Neural progenitor cell (in vitro differentiated cells): ENCODE measurements at places on chromosomes 12 and 14. TPM values are rescaled to one million over a fixed set of nuclear protein-coding genes. Genes with fewer than 3 reads are reported as not detected.
A peak's percentile ranks its signal among the peaks of the same experiment; 100 is the strongest.

DNA sequence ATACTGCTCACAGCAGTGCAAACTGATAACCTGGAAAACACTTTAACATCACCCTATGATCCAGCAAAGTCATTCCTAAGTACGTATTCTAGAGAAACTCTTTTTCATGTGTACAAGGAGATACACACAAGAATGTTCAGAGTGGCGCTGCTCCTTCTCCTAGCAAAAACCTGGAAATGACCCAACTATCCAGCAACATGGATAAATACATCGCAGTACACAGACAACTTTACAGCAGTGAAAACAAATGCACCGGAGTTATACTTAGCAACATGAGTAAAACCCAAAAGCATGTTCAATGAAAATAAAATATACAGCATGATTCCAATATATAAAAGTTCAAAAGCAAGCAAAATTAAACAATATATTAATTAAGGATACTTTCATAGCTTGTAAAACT lies 18.7 kb downstream of the SART3 start:
- peaks cover 4% of the 10 kb centered on the region for H3K36me3 ChIP-seq
- no peak overlapping the region for H3K27ac ChIP-seq
- H3K4me1 ChIP-seq = no peaks in the 10 kb centered on the region
- no peak for DNase-seq
- no peaks in the 10 kb centered on the region for H3K27me3 ChIP-seq
- no peak overlapping the region for H3K4me3 ChIP-seq

- H3K4me3 ChIP-seq = no peak overlapping the region
- H3K4me1 ChIP-seq = no peaks in the 10 kb centered on the region
- H3K36me3 ChIP-seq = no peaks in the 10 kb centered on the region
- peaks cover 70% of the 10 kb centered on the region for H3K27me3 ChIP-seq
- no peak overlapping the region for H3K27ac ChIP-seq
- DNase-seq = no peak
Observed at GRCh38 chr14:37623971-37624370, 28.5 kb downstream of the TTC6 start.

DNA sequence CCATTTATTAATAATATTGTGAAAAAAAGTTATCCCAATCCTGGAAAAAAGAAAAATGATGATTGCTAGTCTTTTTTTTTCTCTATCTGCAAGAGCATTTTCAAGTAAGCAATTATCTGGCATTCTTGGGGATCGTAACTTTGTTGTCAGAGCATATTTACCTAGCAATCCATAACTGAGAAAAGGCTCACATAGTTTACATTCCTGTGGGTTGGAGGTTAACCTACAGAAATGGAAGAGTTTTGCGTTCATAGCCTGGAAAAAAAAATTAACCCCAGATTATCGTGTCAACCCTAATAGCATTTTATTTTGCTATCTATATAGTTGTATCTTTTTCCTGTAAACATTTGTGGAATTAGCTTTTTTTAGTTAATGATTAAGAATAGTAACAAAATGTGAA lies 292.3 kb downstream of the DAD1 start:
- peaks cover 10% of the 10 kb centered on the region for H3K4me1 ChIP-seq
- H3K27me3 ChIP-seq = no peaks in the 10 kb centered on the region
- DNase-seq = no peak
- no peaks in the 10 kb centered on the region for H3K36me3 ChIP-seq

FLRT2 gene
- 8.5 and 8.7 TPM in 2 replicates for total RNA-seq

GRCh38 chr14:93999573-93999972 lies 2.5 kb downstream of the CCDC197 start:
- peaks cover 9% of the 10 kb centered on the region for H3K27me3 ChIP-seq
- no peak overlapping the region for H3K27ac ChIP-seq
- no peaks in the 10 kb centered on the region for H3K36me3 ChIP-seq

- DNase-seq = no peak
- H3K4me3 ChIP-seq = no peak overlapping the region
- no peaks in the 10 kb centered on the region for H3K4me1 ChIP-seq
- H3K27ac ChIP-seq = no peak overlapping the region
Observed at GRCh38 chr14:42869681-42870080, 1263.0 kb downstream of the LRFN5 start.

DNA sequence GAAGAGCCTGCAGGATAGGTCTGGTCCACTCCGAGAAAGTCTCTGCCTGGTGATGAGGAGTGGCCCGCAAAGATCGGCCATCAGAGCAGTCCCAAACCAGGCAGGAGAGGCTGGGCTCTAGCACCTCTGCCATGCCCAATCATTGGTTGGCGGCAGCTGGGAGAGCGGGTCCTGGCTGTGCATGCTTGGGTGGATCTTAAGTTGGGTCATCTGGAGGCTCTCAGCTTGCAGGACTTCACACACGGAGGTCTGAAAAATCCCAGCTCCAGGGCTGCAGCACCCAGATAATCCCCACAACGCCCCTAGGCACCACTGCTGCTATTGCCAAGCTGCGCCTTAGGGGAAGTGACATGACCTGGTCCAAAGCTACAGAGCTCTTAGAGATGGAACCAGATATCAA lies 766.7 kb upstream of the TBX3 start:
- no peaks in the 10 kb centered on the region for H3K36me3 ChIP-seq
- no peak for DNase-seq
- peaks cover 46% of the 10 kb centered on the region for H3K27me3 ChIP-seq
- peaks cover 16% of the 10 kb centered on the region for H3K4me1 ChIP-seq
- no peak overlapping the region for H3K4me3 ChIP-seq
- H3K27ac ChIP-seq = no peak overlapping the region

GRCh38 chr14:42013559-42013958 lies 406.9 kb downstream of the LRFN5 start:
- no peaks in the 10 kb centered on the region for H3K36me3 ChIP-seq
- no peaks in the 10 kb centered on the region for H3K27me3 ChIP-seq
- H3K27ac ChIP-seq = no peak overlapping the region
- DNase-seq = no peak

DNA sequence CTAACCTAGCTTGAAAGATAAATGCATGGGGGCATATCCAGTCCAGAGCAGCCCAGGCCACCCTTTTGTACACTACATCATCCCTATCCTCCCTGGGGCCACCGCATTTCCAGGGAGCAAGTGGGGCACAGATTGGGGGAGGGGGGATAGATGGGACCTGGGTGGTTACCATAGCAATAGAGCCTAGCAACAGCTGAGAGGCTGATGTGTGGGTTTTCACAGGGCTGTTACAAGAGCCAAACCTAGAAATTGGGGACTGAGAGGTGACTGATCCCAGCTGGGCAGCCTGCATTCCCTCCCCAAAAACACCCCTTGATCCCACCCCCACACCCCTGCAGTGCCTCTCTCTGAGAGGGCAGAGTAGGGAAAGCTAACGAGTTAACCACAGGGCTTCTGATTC lies 3.7 kb upstream of the ZNF384 start:
- no peaks in the 10 kb centered on the region for H3K36me3 ChIP-seq
- no peaks in the 10 kb centered on the region for H3K27me3 ChIP-seq
- no peak overlapping the region for H3K4me3 ChIP-seq
- no peak for DNase-seq
- H3K4me1 ChIP-seq = peaks cover 8% of the 10 kb centered on the region

GRCh38 chr14:68398370-68398769 lies 394.5 kb downstream of the ZFP36L1 start:
- no peak for DNase-seq
- no peaks in the 10 kb centered on the region for H3K27me3 ChIP-seq
- H3K36me3 ChIP-seq = no peaks in the 10 kb centered on the region
- no peak overlapping the region for H3K4me3 ChIP-seq

CYP27B1 gene
- 0.17 and 0.99 TPM in 2 replicates for total RNA-seq

- peak overlapping the region; percentile 72 for H3K4me3 ChIP-seq
- DNase-seq = peak; percentile 85
- no peaks in the 10 kb centered on the region for H3K36me3 ChIP-seq
- H3K27ac ChIP-seq = no peak overlapping the region
- peaks cover 11% of the 10 kb centered on the region for H3K4me1 ChIP-seq
Observed at GRCh38 chr12:7188562-7189397, 706 bp upstream of the PEX5 start.

KRT82 gene
- total RNA-seq = not detected in 2 replicates

TBX5 gene
- total RNA-seq = not detected in 2 replicates

DNA sequence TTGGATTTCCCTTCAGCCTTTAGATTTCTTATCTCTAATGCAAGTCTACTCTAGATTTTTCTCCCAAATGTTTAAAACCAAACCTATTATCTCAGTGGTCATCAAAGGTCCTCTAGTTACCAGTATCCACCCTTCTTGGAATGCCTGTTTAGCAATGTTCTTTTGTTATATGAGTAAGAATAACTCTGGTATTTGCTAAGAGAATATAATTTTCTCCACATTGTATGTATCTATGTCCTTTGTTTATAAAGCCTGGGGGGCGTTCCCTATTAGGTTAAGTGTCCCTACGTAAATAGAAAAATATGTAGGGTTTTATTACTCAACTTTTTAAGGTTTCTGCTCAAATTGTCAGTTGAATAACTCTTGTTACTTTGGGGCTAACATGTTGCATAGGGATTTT lies 27.3 kb downstream of the PPM1A start:
- H3K27ac ChIP-seq = no peak overlapping the region
- DNase-seq = no peak
- no peaks in the 10 kb centered on the region for H3K27me3 ChIP-seq

DNA sequence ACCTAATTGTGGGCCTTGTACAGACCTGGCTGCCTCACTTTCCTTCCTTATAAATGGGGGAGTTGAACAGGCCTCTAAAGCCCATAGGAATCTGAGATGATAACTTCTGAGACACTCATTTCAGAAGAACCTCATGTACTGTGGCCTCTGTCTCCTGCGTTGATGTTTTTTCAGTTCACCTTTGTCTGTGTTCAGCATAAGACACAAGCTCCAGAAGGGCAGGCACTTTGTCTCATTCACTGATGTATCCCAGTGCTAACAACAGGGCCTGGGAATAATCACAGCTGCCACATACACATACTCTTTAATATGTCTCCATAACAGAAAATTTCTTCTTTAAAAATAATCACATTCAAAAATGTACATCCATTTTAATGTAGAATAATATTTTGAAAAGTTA lies 3.3 kb downstream of the FGD6 start:
- H3K27ac ChIP-seq = no peak overlapping the region
- no peaks in the 10 kb centered on the region for H3K27me3 ChIP-seq

IGF1 gene
- not detected in 2 replicates for total RNA-seq

DNA sequence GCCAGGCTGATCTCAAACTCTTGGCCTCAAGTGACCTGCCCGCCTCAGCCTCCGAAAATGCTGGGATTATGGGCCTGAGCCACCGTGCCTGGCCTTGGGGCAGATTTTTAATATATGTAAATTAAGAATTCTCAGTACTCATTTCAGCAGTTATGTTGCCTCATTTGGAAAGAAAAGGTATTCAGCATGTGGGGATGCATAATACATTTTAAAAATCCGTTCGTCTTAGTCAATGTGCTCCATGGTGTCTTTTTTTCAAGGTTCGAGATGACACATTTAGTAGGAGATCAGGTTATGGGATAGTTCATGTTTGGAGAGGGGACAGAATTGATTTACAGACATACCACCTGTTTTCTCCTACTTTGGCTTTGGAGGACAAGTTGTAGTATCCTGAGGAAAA lies 10.2 kb downstream of the SYNE2 start:
- H3K4me3 ChIP-seq = no peak overlapping the region
- no peak for DNase-seq
- H3K27me3 ChIP-seq = no peaks in the 10 kb centered on the region
- H3K27ac ChIP-seq = no peak overlapping the region
- H3K36me3 ChIP-seq = no peaks in the 10 kb centered on the region

- no peak overlapping the region for H3K27ac ChIP-seq
- no peak overlapping the region for H3K4me3 ChIP-seq
- no peaks in the 10 kb centered on the region for H3K36me3 ChIP-seq
- peak; percentile 72 for DNase-seq
- peaks cover 25% of the 10 kb centered on the region for H3K4me1 ChIP-seq
Observed at GRCh38 chr12:78568321-78569020, 296.1 kb upstream of the SYT1 start.

DNA sequence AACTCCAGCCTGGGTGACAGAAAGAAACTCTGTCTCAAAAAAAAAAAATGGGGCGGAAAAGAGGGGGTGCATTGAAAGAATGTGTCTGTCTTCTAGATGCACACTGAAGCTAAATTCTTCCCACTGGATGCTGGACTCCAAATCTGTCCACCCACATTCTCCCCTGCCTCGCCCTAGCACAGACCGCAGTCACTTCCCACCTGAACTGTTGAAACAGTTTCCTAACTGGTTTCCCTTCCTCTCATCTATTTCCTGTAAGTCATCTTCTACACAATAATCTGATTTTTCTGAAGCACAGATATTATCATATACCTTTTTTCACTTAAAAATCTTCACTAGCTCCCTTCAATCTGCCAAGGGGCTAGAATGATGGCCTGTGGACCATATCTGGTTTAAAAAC lies 1.5 kb upstream of the HCAR1 start:
- no peaks in the 10 kb centered on the region for H3K27me3 ChIP-seq
- no peak overlapping the region for H3K27ac ChIP-seq
- H3K4me1 ChIP-seq = peaks cover 6% of the 10 kb centered on the region
- no peak for DNase-seq
- no peak overlapping the region for H3K4me3 ChIP-seq
- H3K36me3 ChIP-seq = no peaks in the 10 kb centered on the region

KERA gene
- total RNA-seq = not detected in 2 replicates

ADGRD1 gene
- total RNA-seq = 0.40 TPM in 1 of 2 replicates, not detected in the other

CPNE6 gene
- total RNA-seq = not detected in 2 replicates

NAB2 gene
- 19.8 and 41.3 TPM in 2 replicates for total RNA-seq

- H3K4me3 ChIP-seq = no peak overlapping the region
- no peaks in the 10 kb centered on the region for H3K4me1 ChIP-seq
- no peaks in the 10 kb centered on the region for H3K36me3 ChIP-seq
- H3K27me3 ChIP-seq = no peaks in the 10 kb centered on the region
- H3K27ac ChIP-seq = no peak overlapping the region
- no peak for DNase-seq
Observed at GRCh38 chr12:16136219-16136988, 141.1 kb downstream of the SLC15A5 start.
